Activated CD4-positive, alpha-beta T cell treated with anti-CD3 and anti-CD28 coated beads, Interleukin-2, amount 50 U/mL, for 48 hours (primary cell): ENCODE measurements at places on chromosomes 13 and 19.

GRCh38 chr13:73960474-73960873, 173.7 kb downstream of the KLF12 start:
- DNase-seq: no peak

GRCh38 chr19:49771674-49772139, 4.9 kb downstream of the AP2A1 start:
- no peak for DNase-seq

GRCh38 chr13:23175920-23176319, 4.9 kb upstream of the SGCG start:
- DNase-seq: no peak

- no peak for DNase-seq
Observed at GRCh38 chr13:42284068-42284467, 12.1 kb downstream of the AKAP11 start.

DNA sequence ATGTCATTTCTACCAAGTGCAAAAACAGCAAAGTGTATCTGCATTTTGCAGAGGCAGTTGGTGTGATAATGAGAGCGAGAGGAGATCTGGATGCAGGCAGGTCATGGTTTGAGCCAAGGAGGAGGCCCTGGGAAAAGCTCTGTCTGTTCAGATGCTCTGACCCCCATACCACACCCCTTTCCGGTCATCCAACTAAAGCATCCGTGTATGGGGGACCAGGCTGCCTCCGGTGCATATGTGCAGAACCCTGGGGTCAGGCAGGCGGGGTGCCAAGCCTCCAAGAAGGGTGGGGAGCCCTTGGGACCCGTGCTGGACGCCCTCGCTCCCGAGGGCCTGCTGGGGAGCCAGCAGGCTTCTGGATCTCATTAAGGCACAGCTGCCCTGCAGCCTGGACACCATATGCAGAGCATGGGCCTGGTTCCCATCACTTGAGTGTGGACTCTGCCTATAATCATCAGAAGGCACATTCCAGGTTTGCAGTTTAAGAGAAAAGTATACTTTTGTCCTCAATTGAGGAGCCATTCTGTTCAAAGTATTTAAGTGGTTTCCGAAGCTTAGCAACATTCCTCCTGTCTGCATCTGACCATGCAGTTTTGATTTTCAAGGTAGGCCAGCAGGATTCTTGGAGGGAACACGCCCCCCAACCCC, 56.1 kb downstream of the ALOX5AP start:
- DNase-seq: no peak

DNA sequence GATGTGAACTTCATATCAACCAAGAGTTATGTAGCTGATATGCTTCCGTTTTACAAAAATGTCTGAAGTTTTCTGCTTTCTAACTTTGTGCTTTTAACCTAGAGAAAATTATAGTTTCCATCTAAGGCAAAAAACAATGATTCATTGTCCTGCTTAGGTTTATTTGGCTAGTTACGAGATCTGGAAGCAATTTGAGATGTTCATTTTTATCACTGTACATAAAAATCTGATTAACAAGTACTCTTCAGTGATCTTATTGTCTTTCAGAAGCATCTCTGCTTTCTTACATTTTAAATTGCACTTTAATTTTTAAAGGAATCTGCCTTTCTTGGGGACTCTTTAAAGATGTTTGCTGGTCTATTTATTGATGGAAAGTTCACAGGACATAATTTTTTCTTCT, 188.1 kb downstream of the RFC3 start:
- no peak for DNase-seq

- no peak for DNase-seq
Observed at GRCh38 chr19:33278403-33279269, 23.7 kb downstream of the CEBPA start.

- no peak for DNase-seq
Observed at GRCh38 chr13:42735010-42735409, 46.4 kb upstream of the FAM216B start.
